T-helper 17 cell (primary cell): ENCODE measurements at places on chromosomes 5 and 9. TPM values are rescaled to one million over a fixed set of nuclear protein-coding genes. Genes with fewer than 3 reads are reported as not detected.

DNA sequence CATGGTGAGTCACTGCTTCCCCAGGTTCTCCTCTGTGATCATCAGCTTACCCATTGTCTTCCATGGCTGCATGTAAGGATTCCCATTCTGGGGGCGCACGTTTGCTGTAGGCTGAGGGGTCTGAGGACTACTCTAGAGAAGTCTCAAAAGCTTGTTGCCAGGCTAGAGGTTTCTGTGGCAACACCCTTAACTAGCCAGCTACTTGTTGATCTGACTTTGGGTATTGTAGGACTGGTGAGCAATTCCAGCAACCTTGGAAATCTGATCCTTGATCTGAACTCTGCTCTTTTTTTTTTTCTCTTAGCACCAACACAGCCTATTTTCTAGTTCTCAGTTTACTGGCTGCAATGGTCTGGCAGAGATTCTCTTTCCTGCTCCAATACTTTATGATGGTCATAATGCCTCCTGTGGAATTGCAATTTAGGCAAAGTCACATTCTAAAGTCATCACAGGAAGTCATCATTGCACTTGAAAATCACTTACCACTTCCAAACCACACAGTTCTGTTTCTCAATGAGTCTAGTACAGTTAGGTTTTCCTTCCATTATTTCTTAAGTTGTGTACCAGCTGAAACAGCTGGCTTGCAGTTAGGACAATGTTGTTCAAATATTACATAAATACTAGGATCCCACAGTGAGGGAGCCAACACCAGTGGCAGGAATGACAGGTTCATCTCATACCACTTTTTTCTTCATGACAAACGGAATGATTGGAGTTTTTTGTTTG, 110.3 kb downstream of the SLC12A2 start:
- no peak for DNase-seq

DNA sequence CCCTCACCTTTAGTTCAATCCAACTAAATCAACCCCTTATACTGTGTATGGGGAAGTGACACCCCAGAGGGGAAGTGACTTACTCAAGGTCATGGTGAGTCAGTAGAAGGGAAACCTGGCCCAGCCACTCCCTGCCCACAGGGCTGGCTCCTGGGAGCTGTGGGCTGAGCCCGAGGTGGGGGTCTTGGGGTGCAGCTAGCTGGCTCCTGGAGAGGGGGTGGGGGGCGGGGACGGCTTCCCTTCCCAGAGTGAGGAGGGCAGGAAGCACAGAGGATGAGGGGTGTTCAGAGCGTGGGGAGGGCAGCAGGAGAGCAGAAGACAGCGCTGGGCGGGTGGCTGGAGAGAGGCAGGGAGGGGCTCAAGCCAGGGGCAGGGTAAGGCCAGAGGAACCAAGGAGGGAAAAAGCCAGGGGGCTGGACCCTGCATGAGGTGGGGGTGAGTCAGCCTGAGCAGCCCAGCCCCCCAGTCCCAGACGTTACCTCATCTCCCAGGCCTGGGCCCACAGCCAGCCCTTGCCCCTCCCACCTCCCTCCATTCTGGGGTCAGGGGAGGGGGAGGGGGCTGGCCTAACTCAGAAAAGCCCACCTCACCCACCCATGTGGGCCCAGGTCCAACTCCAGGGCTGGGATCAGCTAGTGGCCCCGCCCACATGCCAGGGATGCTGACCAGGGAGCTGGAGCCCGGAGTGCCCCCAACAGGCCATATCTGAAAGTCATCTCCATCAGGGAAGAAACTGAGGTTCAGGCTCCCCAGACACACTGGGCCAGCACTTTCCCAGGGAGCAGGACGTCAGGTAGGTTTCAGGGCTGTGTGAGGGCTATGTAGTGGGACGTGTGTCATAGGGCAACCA, 2.8 kb downstream of the PDLIM7 start:
- no peak for DNase-seq

The PCDHGC3 gene
- total RNA-seq, result not detected

The STKLD1 gene
- 0.72 TPM for total RNA-seq

The EDIL3 gene
- total RNA-seq, result not detected

The KIF4B gene
- not detected for total RNA-seq

- no peak for DNase-seq
Measured at GRCh38 chr5:62326302-62326701, 20.3 kb downstream of the KIF2A start.

The SPRY4 gene
- total RNA-seq, result 0.26 TPM

GRCh38 chr5:171749365-171749764, 36.3 kb upstream of the SMIM23 start:
- DNase-seq, result no peak

DNA sequence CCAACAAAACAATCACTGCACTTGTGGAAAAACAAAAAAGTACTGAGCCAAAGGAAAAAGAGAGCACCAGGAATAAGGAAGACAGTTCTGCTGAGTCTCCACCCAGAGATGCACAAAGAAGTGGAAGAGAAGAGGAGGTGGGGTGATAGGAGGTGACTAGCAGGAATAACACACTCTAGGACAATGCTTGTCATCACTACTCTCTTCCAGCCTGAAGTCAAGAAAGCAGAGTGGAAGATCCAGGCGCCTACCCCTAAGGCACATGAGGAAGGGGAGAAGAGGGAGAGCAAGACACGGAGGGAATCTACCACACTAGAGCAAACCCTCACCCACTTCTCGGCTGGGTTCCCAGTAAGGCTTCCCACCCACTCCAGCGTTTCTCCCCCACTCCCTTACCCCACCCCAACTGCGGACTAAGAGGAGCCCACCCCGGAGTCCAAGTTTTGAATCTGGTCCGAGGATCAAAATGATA, 1.7 kb downstream of the SLIT3 start:
- no peak for DNase-seq

The DMRT3 gene
- not detected for total RNA-seq

The DMGDH gene
- total RNA-seq, result 2.2 TPM

- no peak for DNase-seq
Measured at GRCh38 chr5:142106061-142106460, 2.5 kb upstream of the NDFIP1 start.

The ESM1 gene
- not detected for total RNA-seq

The ENTPD8 gene
- total RNA-seq, result not detected

- no peak for DNase-seq
Measured at GRCh38 chr5:57681942-57682341, 199.3 kb upstream of the ACTBL2 start.

DNA sequence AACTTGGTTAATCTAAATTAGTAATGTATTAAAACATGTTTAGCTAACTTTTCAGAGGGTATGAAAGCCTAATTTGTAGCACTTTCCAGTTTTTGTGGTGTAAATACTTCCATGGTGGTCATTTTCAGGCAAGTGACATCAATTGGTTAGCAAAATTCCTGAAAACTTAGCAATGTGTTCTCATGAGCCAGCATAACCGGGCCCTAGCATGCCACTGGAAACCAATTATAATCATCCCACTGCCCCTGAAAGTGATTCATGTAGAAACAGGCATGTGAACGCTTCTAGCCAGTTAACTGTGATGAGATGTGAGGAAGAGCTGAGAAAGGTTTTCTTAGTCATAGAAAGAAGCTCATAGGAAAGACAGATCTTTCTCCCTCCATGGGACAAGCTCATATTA, 417.2 kb downstream of the TLR4 start:
- DNase-seq, result no peak

DNA sequence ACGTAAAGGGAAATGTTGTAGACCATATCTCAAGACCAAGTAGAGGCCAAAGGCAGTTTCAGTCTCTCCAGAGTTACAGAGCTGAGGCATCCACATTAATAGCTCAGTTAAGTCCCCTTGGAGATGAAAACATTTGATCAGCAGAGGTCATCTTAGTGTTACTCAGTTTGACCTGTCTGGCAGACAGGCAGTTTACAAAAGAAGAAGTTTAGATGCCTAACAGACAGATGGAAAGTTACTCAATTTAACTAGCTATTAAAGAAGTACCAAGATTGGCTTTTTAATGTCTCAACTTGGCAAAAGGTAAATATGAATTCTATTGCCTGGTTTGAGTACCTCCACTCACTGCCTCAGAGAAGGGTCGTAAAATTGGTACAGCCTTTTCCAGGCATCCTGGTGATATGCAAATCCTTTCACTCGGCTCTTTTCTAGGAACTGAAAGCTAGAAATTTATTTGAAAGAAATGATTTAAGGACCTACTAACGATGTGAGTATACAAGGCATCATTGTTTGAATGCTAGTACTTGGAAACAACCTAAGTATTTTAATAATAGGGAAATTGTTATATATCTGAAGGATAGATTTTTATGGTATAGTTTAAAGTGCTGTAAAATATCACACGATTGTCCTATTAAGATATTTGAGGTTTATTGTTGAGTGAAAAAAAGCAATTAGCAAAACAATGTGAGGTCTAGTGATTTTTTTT, 14.8 kb downstream of the ACO1 start:
- DNase-seq, result no peak

DNA sequence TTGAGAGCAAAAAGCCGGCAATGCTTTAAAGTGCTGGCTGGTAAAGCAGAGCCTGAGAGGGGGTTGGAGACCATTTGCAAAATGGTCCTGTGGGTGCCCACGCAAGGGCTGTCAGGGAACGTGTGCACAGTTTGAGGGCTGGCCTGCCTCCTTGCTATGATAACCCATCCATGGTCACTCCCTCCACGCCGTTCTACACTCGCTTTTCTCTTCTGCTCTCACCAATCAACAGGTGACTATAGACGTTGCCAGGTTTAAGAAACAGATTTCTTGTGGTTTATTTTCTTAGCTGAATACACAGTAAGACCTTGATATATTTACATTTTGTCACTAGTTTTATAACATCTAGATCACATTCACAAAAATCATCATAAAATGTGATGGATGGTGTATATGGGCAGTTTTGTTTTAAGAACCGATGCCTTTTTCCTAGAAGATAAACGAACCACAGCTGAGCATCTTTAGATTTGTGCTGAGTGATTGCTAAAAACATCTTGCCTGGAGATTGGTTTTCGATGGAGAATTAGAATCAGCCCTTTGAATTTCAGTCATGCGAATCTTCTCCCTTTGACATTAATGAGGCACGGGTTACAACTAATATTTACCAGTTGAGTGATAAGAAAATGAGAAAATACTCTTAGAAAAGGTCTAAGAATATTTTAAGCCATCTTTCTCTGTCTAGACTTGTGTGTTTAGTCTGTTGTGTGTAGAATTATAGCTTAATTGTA, 13.9 kb downstream of the MAP1B start:
- no peak for DNase-seq

GRCh38 chr5:181152406-181152805, 5.0 kb downstream of the OR2V2 start:
- DNase-seq, result no peak

The GLRA1 gene
- total RNA-seq, result not detected

The TXNDC8 gene
- not detected for total RNA-seq

GRCh38 chr5:76576996-76577395, 46.2 kb downstream of the F2RL2 start:
- no peak for DNase-seq

The PCDHAC1 gene
- total RNA-seq, result not detected

- no peak for DNase-seq
Measured at GRCh38 chr5:95726811-95727763, 4.0 kb upstream of the RHOBTB3 start.

GRCh38 chr9:28212979-28213378, 639.7 kb upstream of the C9orf72 start:
- no peak for DNase-seq

- DNase-seq, result no peak
Measured at GRCh38 chr5:108818613-108819272, 71.0 kb downstream of the FER start.

DNA sequence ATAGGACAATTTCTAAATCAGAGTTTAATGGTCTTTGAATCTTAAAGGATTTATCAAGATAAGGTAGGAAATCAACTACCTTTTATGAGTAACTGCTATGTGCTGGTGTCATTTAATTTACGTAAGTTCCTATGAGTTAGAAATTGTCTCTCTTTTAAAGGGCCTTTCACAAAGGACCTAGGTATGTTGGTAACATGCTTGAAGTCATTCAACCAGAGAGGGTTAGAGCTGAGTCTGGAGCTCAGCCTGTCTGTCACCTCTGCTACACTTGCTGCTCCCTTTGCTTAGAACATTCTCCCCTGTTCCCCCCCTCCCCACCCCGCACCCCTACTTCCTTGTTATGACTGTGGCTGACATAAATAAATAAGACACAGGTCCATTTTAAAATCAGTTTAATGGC, 190.3 kb upstream of the SEMA6A start:
- DNase-seq, result no peak

GRCh38 chr9:116635908-116636307, 51.2 kb upstream of the TRIM32 start:
- DNase-seq, result no peak

GRCh38 chr9:80020530-80020929, 448.8 kb downstream of the TLE4 start:
- DNase-seq, result no peak

GRCh38 chr9:137028263-137029057, 423 bp upstream of the ABCA2 start:
- DNase-seq, result peak; percentile 64

DNA sequence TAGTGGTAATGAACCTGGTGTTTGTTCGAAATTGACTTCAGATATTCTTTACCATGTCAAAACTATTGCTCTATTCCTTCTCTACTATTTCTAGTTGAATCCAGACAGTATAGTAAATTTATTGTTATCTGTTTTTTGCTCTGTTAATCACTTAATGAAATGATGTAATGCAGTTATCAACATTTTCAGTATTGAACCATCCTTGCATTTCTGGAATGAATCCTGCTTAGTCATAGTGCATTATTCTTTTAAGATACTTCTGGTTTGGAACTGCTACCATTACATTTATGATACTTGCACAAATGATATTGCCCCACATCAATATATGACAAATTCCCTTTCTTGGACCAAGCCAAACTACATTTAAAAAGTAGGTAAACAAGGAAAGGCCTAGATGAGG, 554.0 kb upstream of the KLF4 start:
- DNase-seq, result no peak

DNA sequence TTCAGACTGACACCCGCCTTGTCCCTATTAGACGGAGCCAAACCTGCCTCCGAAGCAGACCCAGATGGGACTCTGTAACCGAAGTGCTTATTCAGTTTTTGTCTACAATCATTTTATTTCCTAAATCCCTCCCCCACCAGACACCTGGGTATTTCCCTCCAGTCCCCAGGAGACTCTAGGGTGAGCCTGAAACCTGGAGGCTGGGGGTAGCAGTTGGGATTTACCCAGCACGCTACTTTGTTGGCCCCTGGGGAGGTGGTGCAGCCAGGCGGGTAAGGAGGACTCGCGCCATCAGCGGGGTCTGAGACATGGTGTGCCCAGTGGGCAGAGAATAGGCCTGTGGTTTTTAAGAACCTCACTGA, 1.3 kb upstream of the LHX2 start:
- no peak for DNase-seq
